Activated effector memory CD4-positive, alpha-beta T cell treated with Interleukin-2 at 50 U/mL for 16 hours (primary cell): ENCODE measurements at places on chromosomes 12 and 14.

DNA sequence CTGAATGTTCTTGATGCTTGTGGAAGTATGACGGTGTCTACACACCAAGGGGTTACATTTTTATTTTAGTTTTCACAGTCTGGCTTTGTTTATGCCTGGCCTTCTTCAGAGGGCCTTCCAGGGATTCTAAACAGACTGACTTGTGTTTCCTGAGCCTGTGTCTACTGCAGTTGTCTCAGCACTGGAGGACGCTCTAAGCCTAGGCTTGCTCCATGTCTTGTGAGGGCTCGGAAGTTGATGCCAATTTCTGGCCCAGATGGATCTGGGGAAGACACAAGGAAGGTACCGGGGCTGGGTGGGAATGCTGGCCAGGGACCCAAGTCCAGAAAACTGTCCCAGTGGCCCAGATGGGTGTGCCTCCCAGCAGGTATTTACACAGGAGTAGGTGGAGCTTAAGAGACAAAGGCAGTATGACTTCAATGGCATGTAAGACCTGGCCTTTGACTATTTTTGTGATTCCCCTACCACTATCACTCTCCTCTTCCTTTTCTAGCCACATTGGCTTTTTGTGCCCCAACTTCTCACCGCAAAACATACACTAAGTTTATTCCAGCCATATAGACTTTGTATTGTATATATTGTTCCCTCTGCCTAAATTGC is 56.9 kb downstream of the GPR137C start:
- DNase-seq = no peak

GRCh38 chr14:80792771-80793170 is 148.8 kb downstream of the CEP128 start:
- DNase-seq = no peak

- no peak for DNase-seq
Measured at GRCh38 chr12:51788876-51789275, 59.6 kb downstream of the FIGNL2 start.

- no peak for DNase-seq
Measured at GRCh38 chr14:88030079-88030478, 25.1 kb downstream of the GPR65 start.

- peak; percentile 64 for DNase-seq
Measured at GRCh38 chr12:6959058-6959804, 8.1 kb downstream of the PTPN6 start.

DNA sequence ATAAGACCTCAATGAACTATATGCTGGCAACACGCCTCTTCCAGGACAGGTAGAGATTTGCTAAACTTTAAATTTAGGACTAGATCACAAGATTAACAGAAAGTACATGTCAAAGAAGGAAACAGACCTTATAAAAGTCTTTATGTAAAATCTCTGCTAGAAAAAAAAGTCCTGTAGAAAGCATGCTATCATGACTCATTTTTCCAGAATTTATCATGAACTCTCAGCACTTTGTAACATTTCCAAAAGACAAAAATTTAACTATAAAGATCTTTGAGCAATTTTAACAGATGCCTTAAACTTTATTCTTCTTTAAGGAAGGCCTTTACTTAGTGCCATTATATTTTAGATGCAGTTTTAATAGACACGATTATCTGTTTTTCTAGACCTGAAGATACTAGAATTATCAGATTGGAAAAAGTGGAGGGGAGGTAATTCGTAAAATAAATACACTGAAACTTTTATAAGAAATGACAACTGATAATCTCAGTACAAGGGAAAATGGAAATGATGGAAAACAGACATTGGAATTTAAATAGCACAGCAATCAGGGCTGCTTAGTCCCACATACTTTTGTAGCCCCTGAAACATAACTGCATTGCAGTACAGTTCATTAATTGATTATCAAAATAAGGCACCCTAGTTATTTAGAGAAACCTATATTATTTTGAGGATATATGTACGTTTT is 92.0 kb downstream of the TTLL5 start:
- DNase-seq = no peak
